ENCODE measurements at places on chromosomes 3 and 15. TPM values are rescaled to one million over a fixed set of nuclear protein-coding genes. Genes with fewer than 3 reads are reported as not detected.

Gene CHMP2B
- total RNA-seq = 40.9 TPM

- peak; percentile 35 for DNase-seq
- no peaks in the 10 kb centered on the region for H3K4me1 ChIP-seq
- H3K4me3 ChIP-seq = no peak overlapping the region
- H3K36me3 ChIP-seq = no peaks in the 10 kb centered on the region
Observed at GRCh38 chr3:26029321-26029720, 239.4 kb downstream of the OXSM start.

GRCh38 chr15:53918180-53919079 is 59.8 kb upstream of the UNC13C start:
- H3K36me3 ChIP-seq = no peaks in the 10 kb centered on the region
- no peaks in the 10 kb centered on the region for H3K4me1 ChIP-seq
- no peak overlapping the region for H3K27ac ChIP-seq
- DNase-seq = no peak
- no peaks in the 10 kb centered on the region for H3K27me3 ChIP-seq
- H3K4me3 ChIP-seq = no peak overlapping the region

DNA sequence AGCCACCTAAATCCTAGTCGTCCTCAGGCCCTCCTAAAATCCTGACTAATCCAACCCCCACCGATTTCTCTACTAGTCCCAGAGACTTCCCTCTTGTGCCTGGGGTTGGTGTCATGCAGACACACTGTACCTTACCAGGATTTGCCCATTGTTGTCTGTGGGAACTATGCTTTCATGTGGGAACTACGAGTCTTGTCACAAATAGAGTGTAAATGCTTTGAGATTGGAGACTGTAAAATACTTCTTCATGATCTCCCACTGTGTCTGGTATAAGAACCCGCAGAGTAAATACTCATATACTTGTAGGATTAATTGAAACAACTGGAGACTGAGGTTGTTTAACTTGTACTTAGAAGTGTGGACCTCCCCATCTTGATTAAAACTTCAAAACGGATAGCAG is 11.2 kb downstream of the B3GNT5 start:
- no peak for DNase-seq
- H3K36me3 ChIP-seq = no peaks in the 10 kb centered on the region
- no peak overlapping the region for H3K27ac ChIP-seq
- peaks cover 29% of the 10 kb centered on the region for H3K4me1 ChIP-seq
- H3K27me3 ChIP-seq = no peaks in the 10 kb centered on the region

- H3K27ac ChIP-seq = no peak overlapping the region
- no peak overlapping the region for H3K4me3 ChIP-seq
- DNase-seq = no peak
- H3K27me3 ChIP-seq = no peaks in the 10 kb centered on the region
- no peaks in the 10 kb centered on the region for H3K4me1 ChIP-seq
- no peaks in the 10 kb centered on the region for H3K36me3 ChIP-seq
Observed at GRCh38 chr15:69653306-69653705, 200.7 kb downstream of the RPLP1 start.

Data from lung (tissue), 17 donors.